ENCODE measurements at places on chromosomes 7 and 10.

DNA sequence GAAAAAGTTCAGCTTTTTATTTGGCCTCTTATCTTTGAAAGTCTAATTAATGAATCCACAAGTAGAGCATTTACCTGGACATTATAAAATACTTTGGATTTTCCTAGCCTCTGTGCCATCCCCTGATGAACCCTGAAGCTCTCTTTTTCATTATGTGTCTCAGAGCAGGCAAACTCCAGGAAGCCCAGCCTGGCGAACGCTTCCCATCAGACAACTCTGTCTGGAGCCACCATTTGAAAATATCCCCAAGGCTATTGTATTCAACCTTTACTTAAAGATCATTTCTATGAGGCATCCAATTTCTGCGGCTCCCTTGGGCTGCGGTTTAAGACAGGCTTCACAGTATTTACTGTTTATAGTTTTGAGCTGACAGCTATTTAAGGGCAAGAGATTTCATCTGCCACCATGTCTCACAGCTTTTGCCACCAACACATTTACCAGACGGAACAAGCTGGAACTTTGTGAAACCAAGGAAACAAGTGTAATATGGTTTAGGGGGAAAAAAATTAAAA lies 257.2 kb upstream of the GLI3 start:
- DNase-seq, result no peak

DNA sequence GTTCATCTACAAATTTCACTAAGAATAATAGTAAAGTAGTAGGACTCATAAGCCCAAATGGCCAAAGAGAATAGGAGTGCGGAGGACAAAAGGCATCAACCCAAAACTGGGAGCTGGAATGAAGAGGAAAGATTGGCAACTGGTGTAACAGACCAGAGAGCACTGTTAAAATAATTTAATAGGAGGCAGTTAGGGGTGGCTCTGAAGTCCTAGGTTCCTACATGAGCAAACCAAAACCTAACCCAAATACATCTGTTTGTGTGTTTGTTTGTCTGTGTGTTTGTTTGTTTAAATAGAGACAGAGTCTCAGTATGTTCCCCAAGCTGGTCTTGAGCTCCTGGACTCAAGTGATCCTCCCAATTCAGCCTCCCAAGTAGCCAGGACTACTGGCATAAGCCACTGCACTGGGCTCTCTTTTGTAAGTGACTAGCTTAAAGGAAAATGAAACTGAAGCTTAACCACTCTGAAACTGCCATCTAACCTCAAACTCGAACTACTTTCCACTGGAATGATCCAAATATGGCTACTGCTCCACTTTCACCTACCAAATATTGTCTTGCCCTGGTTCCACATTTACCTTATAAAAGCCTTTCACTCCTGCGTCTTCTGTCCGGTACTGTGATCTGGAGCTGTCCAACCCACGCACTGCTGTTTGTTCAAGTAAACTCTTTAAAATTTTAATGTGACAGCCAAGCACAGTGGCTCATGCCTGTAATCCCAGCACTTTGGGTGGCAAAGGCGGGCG lies 94.9 kb downstream of the AKR1D1 start:
- DNase-seq, result no peak

- peak; percentile 42 for DNase-seq
These were observed 57.7 kb upstream of the KCNIP2 start for GRCh38 chr10:101901340-101901739.

DNA sequence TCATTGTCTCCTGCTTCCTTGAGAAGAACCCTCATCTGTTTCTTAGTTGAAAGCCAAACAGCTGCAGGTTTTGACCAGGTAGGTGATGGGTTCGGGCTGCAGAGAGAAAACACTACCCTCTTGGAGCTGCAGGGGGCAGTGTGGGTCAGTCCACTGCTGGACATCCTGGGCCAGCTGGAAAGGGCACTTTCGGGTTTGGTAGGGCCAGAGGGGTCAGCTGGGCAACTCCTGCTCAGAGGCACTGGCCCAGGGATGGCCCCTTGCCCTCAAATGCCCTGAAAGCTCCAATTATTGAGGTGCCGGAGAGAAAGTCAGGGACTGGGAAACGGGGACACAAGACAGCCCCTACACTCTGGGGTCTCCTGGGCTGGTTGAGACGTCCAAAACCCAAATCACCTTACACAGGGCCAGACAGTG lies 90.7 kb downstream of the MKI67 start:
- DNase-seq, result no peak

DNA sequence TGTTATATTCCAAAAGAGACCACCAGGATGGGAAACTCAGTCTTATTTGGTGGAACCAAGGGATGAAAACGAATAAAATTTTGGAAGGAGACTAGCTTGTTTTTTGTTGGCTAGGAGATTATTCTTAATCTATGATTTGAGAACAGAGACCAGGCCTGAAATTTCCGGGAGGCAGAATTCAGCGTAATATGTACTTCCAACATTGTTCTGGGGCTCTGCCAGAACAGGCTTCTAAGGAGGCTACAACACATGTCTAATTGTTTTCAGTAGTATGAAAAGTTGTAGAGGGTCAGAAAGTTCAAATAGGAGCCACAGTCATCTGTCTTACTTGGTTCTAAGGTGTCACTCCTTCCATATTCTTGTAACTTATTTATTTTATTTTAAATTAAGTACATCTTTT lies 1.7 kb downstream of the DDX21 start:
- DNase-seq, result no peak

GRCh38 chr10:17673471-17674061 lies 29.6 kb downstream of the STAM start:
- no peak for DNase-seq

DNA sequence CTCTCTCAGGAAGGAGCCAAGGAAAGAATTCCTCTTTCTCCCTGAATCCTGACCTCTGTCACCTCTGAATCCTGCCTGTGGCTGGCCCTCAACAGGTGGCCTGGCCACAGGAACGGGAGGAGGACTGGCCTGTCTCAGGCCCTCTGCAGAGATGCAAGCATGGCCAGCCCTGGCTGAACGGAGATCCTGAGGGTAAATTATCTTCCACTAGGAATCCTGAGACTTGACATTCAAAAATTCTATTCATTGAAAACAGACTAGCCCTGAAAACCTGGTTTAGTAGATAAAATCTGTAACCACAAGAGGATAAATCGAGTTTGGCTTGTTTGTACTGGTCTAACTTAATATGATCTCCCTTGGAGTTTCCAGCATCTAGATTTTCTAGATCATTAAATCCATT lies 579.3 kb downstream of the LRMDA start:
- no peak for DNase-seq

GRCh38 chr10:120657371-120657770 lies 193.8 kb upstream of the WDR11 start:
- DNase-seq, result no peak

DNA sequence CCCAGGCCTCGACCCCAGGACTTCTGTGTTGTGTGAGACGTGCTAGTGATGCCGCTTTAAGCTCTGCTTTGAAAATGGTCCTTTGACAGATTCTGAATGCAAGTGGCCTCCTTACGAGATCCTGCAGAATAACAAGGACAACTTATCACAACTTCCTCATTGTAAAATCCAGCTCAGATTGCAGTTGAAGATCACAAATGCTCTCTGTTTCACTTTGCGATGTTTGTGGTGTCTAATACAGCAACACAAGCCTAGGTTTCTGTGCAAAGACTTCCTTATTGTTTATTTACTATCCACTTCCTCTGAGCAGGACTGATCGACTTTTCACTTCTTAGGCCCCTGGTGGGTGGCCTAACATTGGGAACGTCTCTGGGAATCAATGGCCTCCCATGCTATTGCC lies 31.7 kb upstream of the INSIG1 start:
- no peak for DNase-seq

GRCh38 chr10:53209944-53210611 lies 437.5 kb upstream of the MBL2 start:
- no peak for DNase-seq

GRCh38 chr7:44541876-44542610 lies 913 bp upstream of the NPC1L1 start:
- no peak for DNase-seq

DNA sequence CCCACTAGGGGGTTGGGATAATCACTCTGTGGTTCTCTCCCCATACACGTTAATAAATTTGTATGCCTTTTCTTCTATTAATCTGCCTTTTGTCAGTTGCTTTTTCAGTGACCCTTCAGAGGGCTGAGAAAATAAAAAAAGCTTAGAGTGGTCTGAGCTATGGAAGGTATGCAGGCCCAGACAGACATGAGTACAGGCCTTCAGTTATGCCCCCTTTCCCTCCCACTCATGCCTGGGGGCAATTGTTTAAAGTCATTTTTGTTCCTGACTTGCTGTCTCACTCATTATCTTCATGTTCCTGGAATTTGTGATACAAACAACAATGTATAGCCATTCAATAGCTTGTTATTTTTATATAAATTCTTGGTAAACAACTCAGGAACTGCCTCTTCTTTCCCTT lies 170.8 kb downstream of the AKR1D1 start:
- no peak for DNase-seq

GRCh38 chr10:70311698-70312097 lies 27.9 kb upstream of the NPFFR1 start:
- no peak for DNase-seq

DNA sequence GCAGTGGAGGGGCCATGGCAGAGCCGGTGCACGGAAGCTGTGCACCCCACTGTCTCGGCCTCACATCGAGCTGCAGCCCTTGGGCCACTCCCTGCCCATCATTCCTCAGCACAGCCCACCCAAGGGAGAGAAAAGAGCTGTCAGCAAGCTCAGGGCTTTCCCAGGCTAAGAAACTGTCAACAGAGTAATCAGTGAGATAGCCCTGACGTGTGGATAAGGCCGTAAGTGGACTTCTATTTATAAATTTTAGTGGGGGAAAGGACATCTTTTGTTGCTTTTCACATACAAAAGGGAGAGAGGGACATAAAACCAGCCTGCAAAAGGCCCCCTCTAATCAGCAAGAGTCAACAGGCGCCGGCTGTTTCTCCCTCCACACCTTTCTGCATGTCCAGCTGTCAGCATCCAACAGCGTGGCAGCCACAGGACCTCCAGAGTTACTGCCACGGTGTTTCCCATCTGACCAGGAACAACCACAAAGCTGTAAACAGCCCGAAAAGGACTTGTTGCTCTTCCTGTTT lies 56.8 kb upstream of the DDC start:
- no peak for DNase-seq

DNA sequence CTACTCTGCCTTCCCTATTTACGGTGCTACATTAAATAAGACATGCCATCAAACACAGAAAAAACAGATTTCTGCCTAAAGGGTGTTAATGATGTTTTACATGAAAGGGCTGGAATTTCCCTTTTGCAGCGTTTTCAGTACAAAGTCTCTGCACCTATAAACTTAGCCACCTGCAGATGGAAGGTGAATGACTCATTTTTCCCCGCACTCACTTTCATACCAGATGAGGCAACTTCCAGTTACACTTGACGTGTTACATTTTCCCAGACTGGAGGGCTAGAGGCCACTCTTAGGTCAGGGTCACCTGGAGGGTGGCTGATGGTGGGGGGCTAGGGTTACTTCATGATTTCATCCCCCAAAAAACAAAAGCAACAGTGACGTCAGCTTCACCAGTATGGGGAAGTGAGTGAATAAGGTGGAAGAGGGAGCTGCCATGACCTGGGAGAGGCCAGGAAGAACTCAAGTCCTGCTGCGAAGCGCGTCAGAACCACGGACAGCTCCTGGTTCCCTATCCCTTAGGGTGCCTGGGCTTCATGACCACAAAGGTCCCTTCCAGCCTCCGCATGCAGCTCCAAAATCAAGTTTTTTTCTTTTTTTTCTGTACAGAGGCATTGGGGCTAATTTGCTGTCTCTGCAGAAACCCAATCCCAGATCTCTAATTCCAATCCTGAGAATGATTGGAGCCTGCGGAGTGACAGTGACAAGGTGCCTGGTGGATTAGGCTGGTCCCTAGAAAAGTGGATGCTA lies 94.0 kb downstream of the ADARB2 start:
- no peak for DNase-seq

DNA sequence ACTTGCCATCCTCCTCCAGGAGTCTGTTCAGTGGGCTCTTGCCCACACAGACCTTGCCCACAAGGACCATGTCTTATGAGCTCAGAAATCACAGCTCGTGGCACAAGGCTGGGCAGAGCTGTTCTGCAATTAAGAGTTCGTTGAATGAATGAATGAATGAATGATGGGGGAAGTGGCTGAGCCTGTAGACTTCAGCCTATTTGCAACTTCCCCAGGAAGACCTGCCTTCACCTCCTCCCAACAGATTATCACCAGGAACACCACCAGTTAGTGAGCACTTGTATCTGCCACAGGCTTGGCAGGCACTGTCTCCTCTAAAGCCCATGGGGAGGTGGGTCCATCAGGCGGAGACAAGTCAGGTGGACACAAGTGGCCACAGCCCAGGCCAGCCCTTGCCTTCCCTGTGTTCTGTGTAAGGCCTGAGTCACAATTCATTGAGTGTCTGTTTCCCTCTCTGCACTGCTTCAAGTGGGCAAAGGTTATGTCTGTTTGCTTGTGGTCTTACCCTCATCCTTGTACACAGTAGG lies 1.8 kb upstream of the FGF8 start:
- no peak for DNase-seq

DNA sequence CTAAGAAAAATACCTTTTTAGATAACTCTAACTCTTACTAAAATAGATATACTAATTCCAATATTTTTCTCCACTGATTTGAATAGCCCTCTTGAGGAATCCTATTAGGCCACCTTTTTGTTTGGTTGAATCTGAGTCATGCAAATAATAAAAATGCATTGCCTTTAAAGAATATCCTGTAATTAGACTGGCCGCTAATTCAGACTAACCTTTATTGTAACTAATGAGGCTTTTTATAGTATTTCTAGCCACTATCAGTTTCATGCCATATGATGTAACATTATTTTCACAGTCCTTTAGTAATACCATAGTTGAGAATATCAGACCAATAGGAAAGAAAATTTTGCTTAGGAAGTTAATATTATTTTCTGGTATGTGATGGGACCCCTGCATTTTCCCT lies 90.1 kb downstream of the CREB5 start:
- no peak for DNase-seq

DNA sequence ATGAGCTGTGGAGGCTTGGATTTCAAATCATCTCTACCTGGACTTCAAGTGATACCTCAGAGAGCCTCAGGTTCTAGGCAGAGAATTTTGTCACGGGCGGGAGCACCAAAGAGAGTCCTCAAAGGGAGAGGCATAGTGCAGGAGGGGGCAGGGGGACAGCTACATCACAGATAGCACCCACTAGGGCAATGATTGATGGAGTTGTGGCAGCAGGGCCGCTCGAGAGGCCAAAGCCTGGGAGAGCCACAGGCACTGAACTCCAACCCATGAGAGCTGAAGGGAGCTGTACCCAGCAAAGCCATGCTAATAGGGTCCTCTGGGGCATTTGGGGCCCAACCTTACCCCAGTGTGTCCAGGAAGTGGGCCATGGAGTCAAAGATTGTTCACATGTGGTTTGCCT lies 232.0 kb upstream of the PCDH15 start:
- no peak for DNase-seq

GRCh38 chr10:131926253-131926652 lies 25.4 kb downstream of the PPP2R2D start:
- DNase-seq, result no peak

Data from NCI-H1092 (cell line).